ENCODE measurements at places on chromosomes 16 and 17.

- no peak for DNase-seq
These were observed 116.6 kb downstream of the MRTFB start for GRCh38 chr16:14187517-14188338.

DNA sequence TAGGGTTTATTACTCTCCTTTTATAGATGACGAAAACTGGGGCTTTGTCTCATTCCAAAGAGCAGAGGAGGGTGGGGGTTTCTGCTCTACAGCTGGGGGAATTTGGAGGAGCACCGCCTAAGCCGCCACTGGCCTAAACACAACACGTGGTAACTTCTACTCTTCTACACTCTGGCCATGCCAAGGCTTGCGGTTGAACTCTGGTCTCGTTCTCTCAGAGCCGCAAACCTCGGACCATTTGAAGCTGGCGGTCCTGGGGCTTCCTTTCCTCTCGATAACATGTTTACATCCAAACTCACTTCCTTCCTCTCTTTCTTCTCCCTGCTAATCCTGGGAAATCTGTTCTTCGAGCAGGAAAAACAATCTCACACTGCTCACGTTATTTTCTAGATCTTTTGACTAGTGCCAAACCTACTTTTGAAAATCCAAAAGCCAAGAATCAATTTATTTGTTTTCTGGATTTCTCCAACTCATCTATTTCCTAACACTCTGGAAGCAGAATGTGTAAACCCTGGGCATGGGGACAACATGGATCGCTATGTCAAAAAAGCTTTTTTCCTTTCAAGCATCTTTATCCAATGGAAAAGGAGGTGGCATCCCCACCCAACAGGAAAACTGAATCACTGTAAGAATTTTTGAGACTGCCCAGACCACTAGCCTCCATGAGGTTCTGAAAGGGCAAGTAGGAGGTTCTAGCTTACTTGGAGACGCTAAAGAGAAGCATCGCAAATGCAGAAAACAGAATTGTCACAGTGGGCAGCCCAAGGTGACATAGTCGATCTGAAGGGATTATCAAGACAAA is 13.6 kb upstream of the EEF2K start:
- DNase-seq: no peak

DNA sequence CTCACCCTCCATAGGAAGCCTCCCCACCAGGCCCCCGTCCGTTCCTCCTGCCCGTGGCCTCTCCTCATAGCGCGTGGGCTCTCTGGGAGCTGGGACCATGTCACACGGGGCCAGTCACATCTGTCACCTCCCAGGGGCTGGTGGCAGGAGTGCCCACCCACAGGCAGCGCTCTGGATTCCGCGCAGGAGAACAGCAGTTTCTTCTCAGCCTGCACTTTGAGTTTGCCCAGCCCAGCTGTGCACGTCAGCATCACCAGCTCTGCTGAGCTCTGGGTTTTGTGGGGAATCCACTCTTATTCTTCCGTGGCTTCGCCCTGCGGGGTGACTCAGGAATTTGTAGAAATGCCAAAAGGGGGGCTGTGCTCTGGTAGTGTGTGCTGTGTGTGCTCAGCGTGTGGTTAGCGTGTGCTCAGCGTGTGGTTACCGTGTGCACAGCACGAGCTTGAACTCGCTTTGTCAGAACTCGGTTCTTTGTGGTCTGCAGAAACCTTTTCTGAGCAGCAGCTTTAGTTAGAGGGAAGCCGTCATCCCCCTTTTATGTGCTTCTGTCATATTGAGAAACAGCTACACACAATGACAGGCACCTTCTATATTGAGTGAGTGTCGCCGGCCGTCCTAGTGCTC is 3.2 kb downstream of the ACSF3 start:
- no peak for DNase-seq

GRCh38 chr17:18921912-18922451 is 30.0 kb upstream of the SLC5A10 start:
- no peak for DNase-seq

- no peak for DNase-seq
These were observed 37.6 kb upstream of the LGALS9 start for GRCh38 chr17:27593232-27593856.

DNA sequence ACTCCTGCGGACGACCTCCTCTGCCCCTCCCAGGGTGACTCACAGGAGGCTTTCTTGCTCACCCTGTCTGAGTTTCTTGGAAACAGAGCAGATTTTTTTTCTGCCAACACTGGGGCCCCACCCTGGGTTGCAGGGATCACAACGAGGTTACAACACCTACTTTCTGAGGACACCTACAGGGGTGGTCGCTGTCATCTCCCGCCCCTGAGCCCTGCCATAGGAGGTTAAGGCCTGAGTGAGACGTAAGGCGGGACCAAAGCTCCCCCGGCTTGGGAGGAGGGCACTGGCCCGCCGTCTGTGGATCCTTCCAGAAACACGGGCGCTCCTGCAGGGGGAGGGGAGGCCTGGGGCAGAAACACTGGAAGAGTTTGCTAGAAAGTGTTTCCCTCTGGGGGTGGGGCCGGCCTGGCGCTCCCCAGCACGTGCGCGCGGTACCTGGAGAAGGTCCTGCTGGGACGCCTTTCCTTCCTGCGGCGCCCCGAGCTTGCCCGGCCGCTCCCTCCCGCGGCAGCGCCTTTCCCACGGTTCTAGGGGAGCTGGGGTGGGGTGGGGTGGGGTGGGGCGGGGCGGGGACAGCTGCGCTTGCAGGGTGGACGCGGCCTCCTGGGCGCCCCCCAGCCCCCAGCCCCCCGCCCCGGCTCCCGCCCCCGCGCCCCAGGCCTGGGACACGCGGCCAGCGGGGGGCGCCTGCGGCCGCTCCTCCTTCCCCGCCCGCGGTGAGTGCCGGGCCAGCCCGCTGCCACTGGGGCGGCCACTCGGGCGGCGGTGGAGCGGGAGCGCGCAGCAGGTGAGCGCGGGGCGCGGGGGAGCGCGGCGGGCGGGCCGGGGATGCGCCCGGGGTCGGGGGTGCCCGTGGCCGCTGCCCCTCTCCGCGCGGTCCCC is 20.7 kb upstream of the ADCY7 start:
- no peak for DNase-seq

DNA sequence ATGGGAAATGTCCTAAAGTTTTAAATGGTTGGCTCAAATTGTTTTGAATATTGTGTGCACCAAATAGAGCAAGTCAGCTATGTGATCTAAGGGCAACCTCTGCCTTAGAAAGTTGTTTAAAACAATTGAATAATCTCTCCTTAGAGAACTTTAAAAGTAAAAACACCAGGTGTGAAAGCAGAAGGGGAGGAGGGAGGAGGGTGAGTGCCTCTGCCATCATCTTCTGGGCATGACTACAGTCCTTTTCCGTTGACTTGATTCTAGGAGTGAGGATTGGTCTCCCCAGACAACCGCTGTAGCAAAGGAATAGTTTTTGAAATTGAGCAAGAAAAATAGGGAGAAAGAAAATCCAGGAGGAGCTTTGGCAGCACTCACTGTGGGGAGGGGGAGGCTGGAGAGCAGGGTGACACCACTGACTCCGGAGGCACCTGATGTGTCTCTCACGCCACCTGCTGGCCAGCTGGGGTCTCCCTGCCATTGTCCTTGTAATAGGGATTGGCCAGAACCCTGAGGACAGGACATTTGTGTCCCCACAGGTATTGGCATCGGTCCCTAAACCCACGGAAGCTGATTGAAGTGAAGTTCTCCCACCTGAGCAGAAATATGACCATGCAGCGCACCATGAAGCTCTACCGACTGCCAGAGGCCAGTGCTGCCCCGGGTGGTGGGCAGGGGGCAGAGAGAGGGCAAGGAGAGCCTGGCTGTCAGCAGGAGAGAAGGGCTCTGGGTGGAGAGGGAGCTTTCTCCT is 33.3 kb downstream of the PLCD3 start:
- no peak for DNase-seq

DNA sequence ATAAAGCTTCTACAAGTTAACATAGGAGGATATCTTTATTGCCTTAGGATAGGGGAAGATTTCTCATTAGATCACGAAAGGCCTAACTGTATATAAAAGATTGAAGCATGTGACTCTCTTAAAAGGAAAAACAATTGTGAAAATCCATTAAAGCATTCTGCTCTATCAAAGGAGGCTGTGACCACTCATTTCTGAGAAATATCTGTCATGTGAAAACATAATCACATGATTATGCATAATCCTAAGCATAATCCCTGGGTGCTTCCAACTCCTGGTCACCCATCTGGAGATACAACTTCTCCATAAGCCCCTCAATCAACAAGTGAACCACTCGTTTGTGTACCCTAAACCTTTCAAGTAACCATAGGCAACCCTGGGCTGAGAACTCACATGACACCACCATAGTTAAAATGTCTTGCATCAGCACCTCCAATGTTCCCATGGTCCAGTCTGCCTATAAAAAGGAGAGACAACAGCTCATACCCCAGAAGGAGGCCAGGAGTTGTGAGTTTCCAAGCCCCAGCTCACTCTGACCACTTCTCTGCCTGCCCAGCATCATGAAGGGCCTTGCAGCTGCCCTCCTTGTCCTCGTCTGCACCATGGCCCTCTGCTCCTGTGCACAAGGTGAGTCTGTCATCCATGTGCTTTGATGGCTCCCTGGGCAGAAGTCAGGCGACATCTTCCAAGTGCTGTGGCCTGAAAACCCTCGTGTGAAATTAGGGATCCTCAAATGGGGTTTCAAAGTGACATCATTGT is at the start of gene CCL18:
CCL18 (plus strand) TSS at position 487 of the 756 bp plus-strand sequence; CDS start at position 558, 71 bp downstream.
- no peak for DNase-seq

DNA sequence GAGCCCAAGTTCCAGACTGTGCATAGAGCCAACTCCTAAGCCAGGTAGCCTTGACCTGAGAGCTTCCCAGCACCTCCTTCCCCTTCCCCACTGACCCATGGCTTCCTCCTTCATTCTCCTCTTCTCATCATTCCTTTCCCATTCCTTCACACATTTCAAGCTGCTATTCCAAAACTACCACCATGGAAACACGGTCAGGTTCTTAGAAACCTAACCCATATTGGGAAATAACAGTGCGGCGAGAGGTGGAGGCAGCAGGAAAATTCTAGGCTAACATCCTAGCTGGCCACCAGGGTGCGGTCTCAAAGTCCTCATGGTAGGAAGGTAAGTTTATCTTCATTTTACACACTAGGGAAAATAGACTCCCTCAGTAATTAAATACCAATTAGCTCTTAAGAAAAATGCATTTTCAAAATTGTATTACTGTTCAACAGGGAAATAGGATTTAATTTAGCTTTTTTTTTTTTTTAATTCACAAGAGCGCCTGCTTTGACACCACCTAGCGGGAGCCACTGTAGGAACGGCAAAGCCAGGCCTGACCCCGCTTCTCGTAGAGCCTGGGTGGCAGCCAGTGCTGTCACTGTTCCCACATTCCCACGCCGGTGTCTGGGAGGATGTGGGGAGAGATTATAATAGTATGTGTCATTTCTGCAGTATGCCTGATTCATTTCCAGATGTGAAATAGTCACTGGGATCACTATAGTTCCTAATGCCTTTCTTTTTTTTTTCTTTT is 14.0 kb upstream of the SPHK1 start:
- no peak for DNase-seq

- DNase-seq: no peak
These were observed 254.0 kb downstream of the KATNIP start for GRCh38 chr16:27803775-27804549.

DNA sequence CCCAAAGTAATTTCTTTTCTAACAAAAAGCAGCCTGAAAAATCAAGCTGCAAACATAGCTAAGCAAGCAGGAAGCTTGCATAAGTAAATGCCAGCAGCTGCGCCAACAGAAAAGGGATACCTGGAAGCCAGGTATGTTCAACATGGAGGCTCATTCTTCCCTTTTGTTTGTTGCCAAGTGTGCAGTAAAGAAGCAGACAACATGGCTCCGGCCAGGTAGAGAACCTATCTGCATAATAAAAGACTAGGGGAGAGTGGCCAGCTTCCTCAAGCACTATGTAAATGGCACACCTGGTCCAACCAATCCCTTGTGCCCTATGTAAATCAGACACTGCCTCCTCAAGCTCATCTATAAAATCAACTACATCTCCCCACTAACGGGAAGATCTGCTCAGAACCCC is 1407.0 kb downstream of the CDH11 start:
- DNase-seq: no peak

DNA sequence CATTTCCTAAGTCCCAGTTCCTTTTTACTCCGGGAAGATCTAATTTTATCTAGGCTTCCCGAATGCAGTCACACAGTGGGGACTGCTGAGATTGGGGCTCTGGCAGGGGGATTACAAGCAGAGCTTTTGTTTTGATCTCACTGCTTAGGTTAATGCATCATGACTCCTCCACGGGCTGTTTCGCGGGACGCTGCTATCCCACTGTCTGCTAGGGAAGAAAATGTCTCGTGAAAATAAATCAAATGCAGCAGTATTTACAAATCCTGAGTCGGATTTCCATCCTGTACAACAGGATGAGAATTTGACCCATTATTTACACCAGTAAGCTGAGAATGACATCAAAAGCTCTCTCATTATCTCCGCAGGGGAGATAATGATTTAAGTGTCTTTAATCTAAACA is 83.8 kb downstream of the CDH11 start:
- DNase-seq: no peak

- DNase-seq: no peak
These were observed 74.6 kb upstream of the FAM20A start for GRCh38 chr17:68675723-68676122.

DNA sequence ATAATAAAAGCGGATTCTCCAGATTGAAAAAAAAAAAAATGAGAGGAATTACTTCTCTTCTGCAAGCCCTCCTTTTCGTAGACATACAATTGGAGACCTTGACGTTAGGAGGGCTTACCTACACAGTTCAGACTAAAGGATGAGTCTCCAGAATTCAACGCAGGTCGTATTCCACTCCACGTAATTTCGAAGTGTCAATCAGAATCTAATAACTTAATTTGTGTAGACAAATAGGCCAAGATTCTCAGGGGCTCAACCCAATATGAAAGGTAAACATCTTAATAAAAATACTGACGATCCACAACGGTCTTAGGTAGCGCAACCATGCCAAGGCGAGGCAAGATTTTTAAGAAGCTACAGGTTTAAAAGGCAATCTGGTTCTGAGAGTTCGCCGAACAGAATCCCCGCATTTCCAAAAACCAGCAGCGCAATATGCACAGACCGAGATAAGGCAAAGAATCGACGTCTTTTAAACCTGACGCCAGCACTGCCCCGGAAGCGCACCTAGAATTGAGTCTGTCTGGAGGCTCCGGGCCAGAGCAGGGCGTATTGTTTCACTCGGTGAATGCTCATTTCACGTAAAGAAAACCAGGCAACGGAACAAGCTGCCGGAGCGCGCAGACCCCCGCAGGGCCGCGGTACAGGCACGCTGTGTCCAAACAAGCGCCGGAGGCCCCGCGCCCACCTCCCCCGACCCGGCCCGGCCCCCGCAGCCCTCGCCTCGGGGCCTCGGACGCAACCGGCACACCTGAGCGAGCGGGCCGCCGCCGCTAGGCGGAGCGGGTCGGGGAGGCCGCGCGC is 623 bp downstream of the MBTPS1 start:
- DNase-seq: no peak

- no peak for DNase-seq
These were observed 4.7 kb upstream of the RAB40B start for GRCh38 chr17:82703036-82703745.

- no peak for DNase-seq
These were observed 120.1 kb downstream of the NTN1 start for GRCh38 chr17:9141425-9141753.

- no peak for DNase-seq
These were observed at the start of gene ERN2 for GRCh38 chr16:23712976-23713375. TSS of gene ERN2 (minus strand) at chr16:23713222. CDS start at chr16:23713187, 35 bp downstream.
